ENCODE measurements at places on chromosomes 4 and X. TPM values are rescaled to one million over a fixed set of nuclear protein-coding genes. Genes with fewer than 3 reads are reported as not detected.

DNA sequence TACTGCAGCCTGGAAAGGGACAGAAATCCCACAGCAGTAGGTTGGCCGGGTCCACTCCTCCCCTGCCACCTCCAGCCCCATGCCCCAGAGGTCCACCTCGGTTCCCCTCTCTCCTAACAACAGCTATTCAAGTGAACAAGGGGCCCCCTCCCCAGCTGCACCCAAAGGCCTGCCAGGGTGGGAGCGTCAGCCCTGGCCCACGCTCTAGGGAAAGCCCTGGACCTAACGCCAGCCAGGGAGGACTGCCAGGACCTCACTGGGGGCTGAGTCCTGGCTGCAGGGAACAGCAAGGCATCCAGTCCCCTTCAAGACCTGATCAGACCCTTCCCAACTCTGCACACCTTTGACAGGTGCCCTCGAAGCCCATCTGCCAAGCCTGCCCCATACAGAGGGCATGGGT lies 13.2 kb downstream of the SLC6A8 start:
- no peaks in the 10 kb centered on the region for H3K27me3 ChIP-seq
- H3K36me3 ChIP-seq, result no peaks in the 10 kb centered on the region
- no peak overlapping the region for H3K27ac ChIP-seq
- no peak for DNase-seq

GRCh38 chr4:156396534-156396933 lies 442.9 kb upstream of the CTSO start:
- DNase-seq, result no peak
- H3K27ac ChIP-seq, result no peak overlapping the region
- no peaks in the 10 kb centered on the region for H3K4me1 ChIP-seq
- no peak overlapping the region for H3K4me3 ChIP-seq
- no peaks in the 10 kb centered on the region for H3K27me3 ChIP-seq

DNA sequence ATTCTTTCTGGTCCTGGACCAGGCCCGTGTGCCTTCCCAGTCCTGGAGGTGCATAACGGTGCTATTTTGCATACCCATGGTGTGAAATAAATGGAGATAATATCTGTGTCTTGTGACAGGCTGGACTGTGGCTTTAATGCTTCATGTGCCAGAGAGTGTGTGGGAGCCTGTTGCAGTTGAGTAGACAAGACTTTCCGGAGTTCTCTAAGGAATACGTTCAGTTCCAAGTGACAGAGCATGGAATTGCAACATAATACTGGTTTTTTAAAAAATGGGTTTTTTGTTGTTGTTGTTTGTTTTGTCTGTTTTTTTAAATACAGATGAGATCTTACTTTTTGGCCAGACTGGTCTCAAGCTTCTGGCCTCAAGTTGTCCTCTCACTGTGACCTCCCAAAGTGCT lies 74.0 kb downstream of the HPRT1 start:
- no peaks in the 10 kb centered on the region for H3K36me3 ChIP-seq
- no peaks in the 10 kb centered on the region for H3K4me1 ChIP-seq
- no peaks in the 10 kb centered on the region for H3K27me3 ChIP-seq
- H3K27ac ChIP-seq, result no peak overlapping the region

- H3K4me3 ChIP-seq, result no peak overlapping the region
- no peaks in the 10 kb centered on the region for H3K36me3 ChIP-seq
- no peak for DNase-seq
- H3K27me3 ChIP-seq, result no peaks in the 10 kb centered on the region
These were observed 31.7 kb upstream of the SPRY1 start for GRCh38 chr4:123364906-123365305.

DNA sequence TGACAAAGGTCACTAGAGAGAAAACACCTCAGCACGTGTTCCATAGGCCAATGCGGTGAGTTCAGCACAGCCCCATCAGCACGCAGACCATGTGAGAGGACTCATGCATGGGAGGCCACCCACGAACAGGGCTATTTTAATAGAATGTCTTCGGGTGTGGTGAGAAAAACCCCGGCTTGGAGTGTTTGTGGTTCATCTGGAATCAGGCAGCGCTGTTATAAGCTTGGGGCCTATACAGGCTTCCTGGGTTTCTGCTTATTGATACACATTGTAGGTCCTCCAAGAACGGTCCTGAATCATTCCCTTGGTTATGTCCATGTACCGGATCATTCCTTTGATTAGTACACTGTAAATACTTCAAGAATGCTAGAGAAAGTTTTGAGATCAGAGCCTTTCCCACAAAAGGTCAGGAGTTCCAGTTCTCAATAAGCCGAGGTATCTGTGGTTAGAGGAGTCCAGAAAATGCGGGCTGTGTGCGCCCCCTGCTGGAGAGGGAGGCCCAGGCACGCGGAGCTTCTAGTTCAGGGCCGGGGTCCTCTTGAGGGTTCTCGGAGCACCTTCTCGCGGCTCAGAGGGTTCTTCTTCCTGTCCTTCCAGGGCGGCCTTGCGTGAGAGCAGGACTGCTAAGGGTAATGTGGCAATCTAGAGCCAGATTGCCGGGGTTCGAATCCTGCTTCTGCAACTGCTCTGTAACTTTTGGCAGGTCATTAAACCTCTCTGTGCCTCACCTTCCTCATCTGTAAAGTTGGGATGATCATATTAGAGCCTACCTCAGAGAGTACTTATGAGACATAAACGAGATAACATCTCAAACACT lies 51.8 kb downstream of the TLR10 start:
- H3K27me3 ChIP-seq, result no peaks in the 10 kb centered on the region
- DNase-seq, result peak; percentile 88
- H3K36me3 ChIP-seq, result no peaks in the 10 kb centered on the region

GRCh38 chrX:2500091-2500802 lies 529 bp downstream of the DHRSX start:
- peaks cover 38% of the 10 kb centered on the region for H3K4me1 ChIP-seq
- peak overlapping the region; percentile 85 for H3K27ac ChIP-seq
- no peaks in the 10 kb centered on the region for H3K27me3 ChIP-seq
- H3K36me3 ChIP-seq, result peaks cover 10% of the 10 kb centered on the region

- H3K4me1 ChIP-seq, result no peaks in the 10 kb centered on the region
- DNase-seq, result no peak
- no peak overlapping the region for H3K4me3 ChIP-seq
- no peaks in the 10 kb centered on the region for H3K36me3 ChIP-seq
These were observed 43.3 kb upstream of the MAGEA8 start for GRCh38 chrX:149837639-149838038.

The FGB gene
- total RNA-seq, result not detected

- peak; percentile 30 for DNase-seq
- H3K27ac ChIP-seq, result no peak overlapping the region
- H3K27me3 ChIP-seq, result peaks cover 20% of the 10 kb centered on the region
- H3K4me3 ChIP-seq, result no peak overlapping the region
These were observed 113.4 kb upstream of the FAM241A start for GRCh38 chr4:112031712-112032328.

DNA sequence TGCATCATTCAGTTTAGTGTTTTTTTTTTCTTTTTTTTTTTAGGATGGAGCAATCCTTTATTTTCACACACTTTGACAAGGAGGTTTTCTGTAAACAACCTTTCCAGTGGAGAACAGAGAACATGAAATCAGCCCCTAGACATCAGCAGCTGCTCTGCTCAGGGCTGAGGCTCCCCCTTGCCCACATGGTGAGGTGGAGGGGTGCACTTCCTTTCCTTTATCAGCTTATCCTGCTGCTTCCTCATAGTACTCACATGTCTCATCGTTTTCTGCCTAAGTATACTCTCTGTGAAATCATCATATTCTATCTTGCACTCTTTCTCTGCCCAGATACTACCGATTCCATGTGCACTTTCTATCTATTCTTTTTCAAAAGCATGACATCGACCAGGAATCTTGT lies 47.6 kb upstream of the PRSS12 start:
- no peaks in the 10 kb centered on the region for H3K27me3 ChIP-seq
- H3K4me3 ChIP-seq, result no peak overlapping the region

DNA sequence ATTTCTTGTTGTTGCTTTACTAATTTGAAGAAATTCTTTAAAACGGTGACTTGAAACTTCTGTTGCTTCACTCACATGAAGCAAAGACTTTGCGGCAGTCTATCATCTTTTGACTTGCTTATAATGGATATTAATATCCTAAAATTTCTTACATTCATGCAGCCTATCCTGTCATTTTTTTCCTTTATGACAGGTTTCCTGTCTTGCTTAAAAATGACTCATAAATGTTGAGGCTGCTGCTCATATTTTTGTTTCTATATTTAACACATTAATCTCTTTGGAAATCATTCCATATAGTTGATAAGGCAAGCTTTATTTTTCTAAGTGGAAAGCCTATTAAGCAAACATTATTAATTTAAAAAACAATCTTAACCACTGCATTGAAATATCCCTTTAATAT lies 176.6 kb upstream of the GALNTL6 start:
- H3K27ac ChIP-seq, result no peak overlapping the region
- no peaks in the 10 kb centered on the region for H3K36me3 ChIP-seq
- peaks cover 10% of the 10 kb centered on the region for H3K4me1 ChIP-seq
- H3K4me3 ChIP-seq, result no peak overlapping the region
- H3K27me3 ChIP-seq, result no peaks in the 10 kb centered on the region
- DNase-seq, result no peak

DNA sequence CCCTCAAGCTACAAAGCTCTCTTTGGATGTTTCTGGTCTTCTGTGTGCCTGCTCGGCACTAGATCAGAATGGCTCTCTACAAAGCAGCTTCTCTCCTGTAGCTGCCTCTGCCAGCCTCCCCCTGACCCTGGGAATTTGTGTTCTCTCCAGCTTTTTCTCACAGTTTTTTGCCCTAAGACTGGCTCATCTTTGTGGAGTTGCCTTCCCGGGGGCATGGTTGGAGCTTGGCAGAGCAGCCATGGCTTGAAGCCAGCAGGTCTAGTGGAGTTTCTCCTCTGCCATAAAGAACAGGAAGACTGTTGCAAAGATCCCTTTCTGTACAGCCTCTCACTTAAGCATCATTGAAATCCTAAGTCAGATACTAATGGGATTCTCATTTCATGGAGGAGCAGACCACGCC lies 163.3 kb upstream of the MAMLD1 start:
- DNase-seq, result no peak
- H3K4me3 ChIP-seq, result no peak overlapping the region
- H3K4me1 ChIP-seq, result no peaks in the 10 kb centered on the region
- no peaks in the 10 kb centered on the region for H3K36me3 ChIP-seq
- H3K27me3 ChIP-seq, result no peaks in the 10 kb centered on the region
- no peak overlapping the region for H3K27ac ChIP-seq

DNA sequence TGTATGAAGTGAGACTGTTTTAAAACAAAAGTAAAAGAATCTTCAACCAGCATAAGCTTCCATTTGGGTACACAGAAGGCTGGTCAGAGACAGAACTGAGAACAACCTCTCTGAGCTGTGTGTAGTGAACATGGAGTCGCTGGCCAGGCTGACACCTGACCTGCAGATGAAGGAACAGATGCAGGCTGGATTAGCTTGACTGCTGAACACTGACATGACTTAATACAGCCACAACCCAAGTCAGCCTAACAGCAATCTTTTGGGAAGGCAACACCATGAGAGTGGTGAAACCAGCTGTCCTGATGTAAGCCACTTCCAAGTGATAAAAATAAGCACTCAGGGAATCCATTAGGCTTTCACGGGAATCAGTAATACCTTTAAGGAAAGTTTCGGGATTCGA lies 10.1 kb downstream of the SCARB2 start:
- no peaks in the 10 kb centered on the region for H3K27me3 ChIP-seq
- H3K4me1 ChIP-seq, result peaks cover 23% of the 10 kb centered on the region
- no peak overlapping the region for H3K27ac ChIP-seq
- no peaks in the 10 kb centered on the region for H3K36me3 ChIP-seq
- DNase-seq, result no peak

GRCh38 chr4:786074-786741 lies 39.7 kb downstream of the CPLX1 start:
- peaks cover 28% of the 10 kb centered on the region for H3K4me1 ChIP-seq
- no peak overlapping the region for H3K27ac ChIP-seq
- peaks cover 45% of the 10 kb centered on the region for H3K27me3 ChIP-seq
- peak overlapping the region; percentile 24 for H3K4me3 ChIP-seq
- no peak for DNase-seq
- no peaks in the 10 kb centered on the region for H3K36me3 ChIP-seq

The SLC38A5 gene
- 14.8 TPM for total RNA-seq

GRCh38 chrX:5829469-5829868 lies 399.2 kb downstream of the NLGN4X start:
- H3K4me1 ChIP-seq, result no peaks in the 10 kb centered on the region
- no peak overlapping the region for H3K27ac ChIP-seq

GRCh38 chr4:109027016-109027500 lies 264.2 kb upstream of the ETNPPL start:
- H3K4me3 ChIP-seq, result no peak overlapping the region
- H3K27me3 ChIP-seq, result no peaks in the 10 kb centered on the region
- H3K4me1 ChIP-seq, result no peaks in the 10 kb centered on the region
- H3K27ac ChIP-seq, result no peak overlapping the region
- no peaks in the 10 kb centered on the region for H3K36me3 ChIP-seq

DNA sequence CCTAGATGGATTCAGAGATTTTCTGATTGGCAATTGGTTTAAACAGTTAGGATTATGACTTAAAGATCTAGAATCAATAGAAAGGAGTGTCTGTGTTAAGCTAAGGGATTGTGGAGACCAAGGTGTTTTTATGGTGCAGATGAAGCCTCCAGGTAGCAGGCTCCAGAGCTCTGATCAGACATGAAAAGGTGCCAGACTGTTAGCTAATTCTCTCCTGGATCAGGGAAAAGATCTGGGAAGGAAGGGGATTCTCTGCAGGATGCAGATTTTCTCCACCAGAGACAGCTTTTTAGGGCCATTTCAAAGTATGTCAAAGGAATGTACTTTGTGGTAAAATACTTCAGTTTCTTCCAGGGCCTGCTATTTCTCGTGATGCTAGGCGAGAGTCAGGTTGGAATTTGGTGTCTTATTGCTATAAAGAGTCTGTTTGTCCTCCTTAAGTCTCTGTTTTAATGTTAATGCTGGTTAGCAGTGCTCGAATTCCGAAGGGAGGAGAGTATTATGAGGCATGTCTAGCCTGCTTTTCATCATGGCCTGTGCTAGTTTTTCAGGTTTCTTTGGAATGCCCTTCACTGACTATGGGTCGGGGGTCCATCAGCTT lies 12.0 kb upstream of the GPR78 start:
- no peaks in the 10 kb centered on the region for H3K4me1 ChIP-seq
- no peaks in the 10 kb centered on the region for H3K36me3 ChIP-seq
- H3K27me3 ChIP-seq, result no peaks in the 10 kb centered on the region
- no peak overlapping the region for H3K4me3 ChIP-seq
- DNase-seq, result no peak
- H3K27ac ChIP-seq, result no peak overlapping the region

The SASH3 gene
- 240 TPM for total RNA-seq

The NKX6-1 gene
- total RNA-seq, result not detected

DNA sequence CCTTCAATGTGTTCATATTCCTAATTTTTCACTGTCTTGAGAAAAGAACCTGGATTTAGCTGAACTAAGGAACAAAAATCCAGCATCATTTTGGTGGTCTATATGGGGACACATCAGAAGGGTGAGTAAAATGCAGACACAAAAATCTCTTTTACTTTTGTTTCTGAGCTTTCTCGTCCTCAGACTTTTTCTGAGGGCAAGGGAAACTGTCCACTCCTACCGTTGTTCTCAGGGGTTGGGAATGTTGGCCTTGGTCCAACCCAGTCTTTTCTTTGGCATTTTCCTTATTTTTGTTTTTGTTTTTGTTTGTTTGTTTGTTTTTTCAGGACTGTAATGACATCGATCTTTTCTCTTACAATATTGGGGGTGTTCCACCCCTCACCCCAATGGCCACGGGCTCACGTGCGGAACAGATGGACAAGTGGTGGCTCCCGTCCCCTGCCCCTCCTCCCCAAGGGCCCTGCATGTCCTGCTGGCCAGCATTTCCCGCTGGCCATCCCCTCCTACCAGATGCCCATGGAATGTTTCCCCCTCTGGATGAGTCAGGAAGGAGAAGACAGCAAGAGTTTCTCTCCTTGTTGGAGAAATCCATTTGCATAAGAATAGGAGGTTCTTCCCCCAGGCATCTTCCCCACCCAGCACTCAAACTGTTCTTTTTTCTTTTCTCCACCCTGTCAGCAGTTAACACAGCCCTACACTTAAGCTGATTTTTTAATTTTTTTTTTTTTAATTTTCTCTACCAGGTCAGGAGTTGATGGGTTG lies 305.4 kb upstream of the NDST4 start:
- no peak for DNase-seq
- H3K36me3 ChIP-seq, result no peaks in the 10 kb centered on the region
- no peak overlapping the region for H3K27ac ChIP-seq

Measured in B cell (primary cell).